ENCODE measurements at places on chromosomes 13 and 19. TPM values are rescaled to one million over a fixed set of nuclear protein-coding genes. Genes with fewer than 3 reads are reported as not detected.

PLEKHJ1 gene
- 26.0 TPM for total RNA-seq

PPP2R1A gene
- total RNA-seq: 110 TPM

CD22 gene
- 0.70 TPM for total RNA-seq

CYP2F1 gene
- total RNA-seq: not detected

ATP4A gene
- not detected for total RNA-seq
